NCI-H1436 treated with DMSO at 0.1 percent for 48 hours (cell line): ENCODE measurements at places on chromosomes 16 and 17.

GRCh38 chr16:55494994-55495421 lies 13.9 kb upstream of the LPCAT2 start:
- no peak for DNase-seq

GRCh38 chr16:86011532-86011931 lies 112.6 kb downstream of the IRF8 start:
- no peak for DNase-seq

DNA sequence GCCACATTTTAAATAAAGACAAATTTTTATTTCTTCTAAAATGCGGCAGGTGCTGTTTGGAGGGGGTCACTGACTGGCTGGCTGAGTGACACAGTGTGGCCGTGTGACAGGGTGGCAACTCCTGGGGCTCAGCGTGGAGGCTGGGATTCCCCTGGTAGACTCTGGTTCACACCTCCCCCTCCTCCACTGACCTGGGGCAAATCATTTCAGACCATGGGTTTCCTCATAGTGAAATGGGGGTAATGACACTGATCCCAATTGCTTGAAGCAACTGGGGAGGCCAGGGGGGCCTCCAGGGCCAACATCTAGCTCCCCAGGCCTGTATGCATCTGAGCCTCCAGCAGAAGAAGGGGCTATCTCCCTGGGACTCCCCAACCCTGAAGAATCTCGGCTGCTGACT lies 6.6 kb downstream of the HSD11B2 start:
- no peak for DNase-seq

DNA sequence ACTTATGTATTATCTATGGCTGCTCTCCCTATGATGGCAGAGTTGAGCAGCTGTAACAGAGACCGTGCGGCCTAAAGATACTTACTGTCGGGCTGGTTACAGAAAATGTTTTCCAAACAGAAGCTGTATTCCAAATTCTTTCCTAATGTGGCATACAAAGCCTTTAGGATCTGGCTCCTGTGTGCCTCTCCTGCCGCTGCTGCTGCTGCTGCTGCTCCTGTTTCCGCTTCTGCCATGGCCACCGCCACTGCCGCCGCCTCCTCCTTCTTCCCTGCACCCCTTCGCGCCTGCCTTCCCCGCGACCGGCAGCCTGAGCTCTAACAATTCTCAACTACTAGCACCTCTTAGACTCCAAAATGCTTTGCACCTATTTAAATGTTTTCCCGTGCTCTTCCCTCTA lies 263.9 kb upstream of the TBX2 start:
- DNase-seq, result no peak

- no peak for DNase-seq
Observed at GRCh38 chr17:28097901-28098300, 55.4 kb downstream of the NLK start.

DNA sequence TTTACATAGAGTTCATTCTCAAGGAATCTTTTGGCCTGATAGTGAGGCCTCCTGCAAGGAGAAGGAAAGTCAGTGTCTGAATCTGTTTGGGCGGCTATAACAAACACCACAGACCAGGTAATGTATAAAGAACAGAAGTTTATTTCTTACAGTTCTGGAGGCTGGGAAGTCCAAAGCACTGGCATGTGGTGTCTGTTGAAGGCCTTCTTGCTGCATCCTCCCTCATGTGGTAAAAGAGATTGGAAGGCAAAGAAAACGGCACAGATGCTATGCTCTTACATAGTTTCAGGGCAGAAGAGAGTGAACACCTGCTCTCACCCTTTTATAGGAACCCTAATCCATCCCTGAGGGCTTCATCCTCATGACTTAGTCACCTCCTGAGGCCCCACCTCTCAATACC lies 31.2 kb upstream of the DNAJA2 start:
- no peak for DNase-seq

DNA sequence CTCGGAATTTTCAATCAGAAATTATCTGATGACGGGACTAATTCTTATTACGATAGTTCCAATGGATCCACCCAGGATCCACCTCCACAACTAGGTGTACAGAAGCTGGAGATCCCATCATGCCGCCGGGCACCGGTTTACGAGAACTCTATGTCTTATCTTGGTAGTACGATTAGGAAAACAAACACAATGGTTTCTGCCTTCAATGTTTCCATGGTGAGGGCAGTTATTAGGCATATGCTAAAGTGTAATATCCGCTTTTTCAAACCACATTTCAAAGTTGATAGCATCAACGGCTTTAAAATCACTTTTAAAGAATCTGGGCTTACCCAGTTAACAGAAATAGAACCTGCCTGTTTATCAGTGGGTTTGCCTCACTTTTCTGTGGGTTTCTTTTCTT lies 705.7 kb downstream of the MAF start:
- no peak for DNase-seq
